ENCODE measurements at places on chromosomes 12 and 14. TPM values are rescaled to one million over a fixed set of nuclear protein-coding genes. Genes with fewer than 3 reads are reported as not detected.

GRCh38 chr12:60144395-60144794 is 548.6 kb downstream of the SLC16A7 start:
- no peak for DNase-seq

DNA sequence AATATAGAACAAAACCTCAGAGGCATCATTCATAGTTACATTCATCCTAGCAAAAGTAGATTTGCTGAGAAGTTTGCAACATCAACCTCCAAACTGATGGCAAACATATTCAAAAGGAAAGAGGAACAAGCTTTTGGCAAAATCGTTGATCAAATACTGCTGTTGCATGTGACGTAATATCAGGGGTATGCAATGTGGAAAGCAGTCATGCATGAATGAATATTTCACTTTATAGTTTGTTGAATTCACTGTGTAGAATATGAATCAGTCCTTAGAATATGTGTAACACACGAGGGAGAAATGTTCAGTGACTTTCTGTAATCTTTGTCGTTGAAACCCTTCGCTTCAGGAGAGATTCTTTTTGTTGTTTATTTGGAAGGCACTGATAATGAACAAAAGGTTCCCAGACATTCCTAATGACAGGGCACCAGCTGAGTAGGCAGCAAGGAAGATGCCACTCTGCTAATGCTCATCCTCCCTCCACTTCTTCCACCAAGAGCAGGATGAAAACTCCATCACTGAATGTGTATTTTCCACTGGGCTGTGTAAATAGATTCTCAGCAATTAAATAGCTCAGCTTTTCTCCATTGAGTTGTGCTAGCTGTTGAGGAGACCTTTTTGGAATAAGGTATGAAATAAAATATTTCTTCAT is 126.1 kb downstream of the PELI2 start:
- DNase-seq = peak; percentile 14

GRCh38 chr12:106296179-106296877 is 6.2 kb upstream of the TCP11L2 start:
- peak; percentile 76 for DNase-seq

- DNase-seq = peak; percentile 6
Measured at GRCh38 chr12:106671840-106672239, 89.0 kb downstream of the RFX4 start.

Gene RNFT2
- 2.4 TPM for total RNA-seq

DNA sequence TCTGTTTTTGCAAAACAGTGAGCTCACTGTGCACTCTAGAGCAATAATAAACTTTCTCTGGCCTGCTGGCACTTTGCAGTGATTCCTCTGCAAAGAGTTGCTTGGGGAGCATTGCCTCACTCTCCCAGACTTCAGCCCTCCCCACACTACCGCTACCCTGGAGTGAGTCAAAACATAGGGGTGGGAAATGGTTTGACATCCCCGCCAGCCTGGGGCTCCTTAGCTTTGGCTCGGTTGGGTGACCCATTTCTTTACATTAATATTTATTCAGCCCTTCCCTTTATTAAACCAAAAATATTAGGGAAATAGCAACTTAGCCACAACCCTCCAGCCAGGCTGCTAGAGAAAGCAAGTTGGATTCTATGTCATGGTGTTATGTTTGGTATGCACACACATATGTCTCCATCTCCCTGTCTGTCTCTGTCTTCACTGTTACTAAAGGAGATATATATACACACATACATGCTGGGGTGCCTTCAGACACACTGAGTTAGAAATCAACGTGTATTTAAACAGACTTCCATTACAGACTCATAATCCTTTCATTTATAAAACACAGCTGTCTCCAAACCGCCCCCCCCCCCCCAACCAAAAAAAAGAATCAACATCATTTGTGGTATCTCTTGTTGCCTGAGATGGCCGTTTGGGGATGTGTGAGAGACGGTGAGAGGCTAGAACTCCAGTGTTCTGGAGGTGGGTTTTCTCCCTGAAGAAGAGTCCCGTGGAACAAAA is 3.4 kb upstream of the IRF2BPL start:
- peak; percentile 93 for DNase-seq

DNA sequence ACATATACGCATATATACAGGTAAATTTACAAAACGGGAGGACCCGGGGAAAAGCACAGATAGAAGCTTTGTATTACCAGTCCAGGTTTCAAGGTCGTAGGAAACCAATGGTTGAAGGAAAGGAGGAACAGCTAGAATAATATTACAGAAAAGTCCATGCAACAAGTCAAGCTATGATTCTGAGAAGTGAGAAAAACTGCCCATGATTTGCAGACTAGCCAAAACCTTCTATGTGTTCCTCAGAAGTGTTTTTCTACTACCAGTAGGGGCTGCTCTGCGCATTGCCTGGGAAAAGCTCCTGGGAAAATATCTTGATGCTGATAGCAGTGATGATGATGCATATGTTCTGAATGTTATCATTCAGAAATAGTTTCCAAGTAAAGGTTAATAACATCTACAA is 2.2 kb downstream of the PDZRN4 start:
- peak; percentile 47 for DNase-seq

- DNase-seq = no peak
Measured at GRCh38 chr12:116719731-116720528, 17.9 kb downstream of the SPRING1 start.

Gene PCED1B
- 0.29 TPM for total RNA-seq

DNA sequence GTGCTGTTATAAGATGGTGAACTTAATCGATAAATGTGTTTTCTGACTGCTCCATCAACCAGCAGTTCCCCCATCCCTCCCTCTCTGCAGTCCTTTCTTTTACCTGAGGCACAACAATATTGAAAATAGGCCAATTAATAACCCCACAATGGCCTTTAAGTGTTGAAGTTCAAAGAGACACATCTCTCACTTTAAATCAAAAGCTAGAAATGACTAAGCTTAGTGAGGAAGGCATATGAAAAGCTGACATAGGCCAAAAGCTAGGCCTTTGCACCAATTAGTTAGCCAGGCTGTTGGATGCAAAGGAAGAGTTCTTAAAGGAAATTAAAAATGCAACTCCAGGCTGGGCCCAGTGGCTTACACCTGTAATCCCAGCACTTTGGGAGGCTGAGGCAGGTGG is 43.7 kb downstream of the SAV1 start:
- DNase-seq = no peak

DNA sequence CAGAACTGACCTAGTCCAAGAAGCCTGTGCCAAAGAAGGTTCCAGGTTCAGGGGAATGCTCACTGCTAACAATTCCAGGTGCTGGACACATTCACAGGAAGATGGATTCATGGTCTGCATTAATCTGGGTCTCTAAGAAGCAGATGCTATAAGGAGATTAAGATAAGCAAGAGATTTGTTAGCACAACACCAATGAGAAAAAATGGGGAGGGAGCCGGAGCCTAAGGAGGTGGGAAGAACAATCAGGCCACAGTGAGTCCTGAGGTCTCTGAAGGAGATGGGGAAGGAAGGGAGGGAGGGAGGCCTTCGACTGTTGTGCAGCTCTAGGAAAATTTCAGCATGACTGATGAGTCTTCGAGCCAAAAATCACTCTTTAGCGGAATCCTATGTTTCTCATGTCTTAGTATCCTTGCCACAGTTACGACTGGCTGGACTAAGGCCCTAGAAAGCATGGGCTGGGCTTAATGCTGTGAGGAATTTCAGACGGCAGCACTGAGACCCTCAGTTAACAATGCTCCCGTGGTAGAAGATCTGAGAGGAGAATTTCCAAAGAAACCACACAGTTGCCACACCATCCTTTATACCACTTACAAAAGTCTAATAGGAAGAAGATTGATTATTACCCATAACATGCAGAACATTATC is 31.5 kb upstream of the PTGDR start:
- peak; percentile 9 for DNase-seq

DNA sequence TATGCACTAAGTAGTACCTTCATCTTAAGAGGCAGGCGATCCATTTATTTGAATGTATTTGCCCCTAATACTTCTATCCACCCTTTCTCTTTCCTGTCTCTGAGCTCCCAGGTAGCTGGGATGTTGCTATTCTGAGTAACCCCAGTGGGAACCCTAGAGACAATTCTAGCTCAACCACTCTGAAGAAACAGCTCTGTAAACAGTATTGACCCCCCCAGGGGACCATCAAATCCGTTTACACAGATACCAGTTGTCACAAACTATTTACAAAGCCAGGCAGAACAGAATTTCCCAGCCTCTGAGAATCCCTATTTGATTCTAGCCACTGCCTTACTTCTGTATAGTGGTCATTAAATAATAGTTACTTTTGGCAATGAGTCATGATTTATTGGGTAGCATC is 64.9 kb downstream of the MIPOL1 start:
- no peak for DNase-seq

Gene DNAJC22
- 0.29 TPM for total RNA-seq

DNA sequence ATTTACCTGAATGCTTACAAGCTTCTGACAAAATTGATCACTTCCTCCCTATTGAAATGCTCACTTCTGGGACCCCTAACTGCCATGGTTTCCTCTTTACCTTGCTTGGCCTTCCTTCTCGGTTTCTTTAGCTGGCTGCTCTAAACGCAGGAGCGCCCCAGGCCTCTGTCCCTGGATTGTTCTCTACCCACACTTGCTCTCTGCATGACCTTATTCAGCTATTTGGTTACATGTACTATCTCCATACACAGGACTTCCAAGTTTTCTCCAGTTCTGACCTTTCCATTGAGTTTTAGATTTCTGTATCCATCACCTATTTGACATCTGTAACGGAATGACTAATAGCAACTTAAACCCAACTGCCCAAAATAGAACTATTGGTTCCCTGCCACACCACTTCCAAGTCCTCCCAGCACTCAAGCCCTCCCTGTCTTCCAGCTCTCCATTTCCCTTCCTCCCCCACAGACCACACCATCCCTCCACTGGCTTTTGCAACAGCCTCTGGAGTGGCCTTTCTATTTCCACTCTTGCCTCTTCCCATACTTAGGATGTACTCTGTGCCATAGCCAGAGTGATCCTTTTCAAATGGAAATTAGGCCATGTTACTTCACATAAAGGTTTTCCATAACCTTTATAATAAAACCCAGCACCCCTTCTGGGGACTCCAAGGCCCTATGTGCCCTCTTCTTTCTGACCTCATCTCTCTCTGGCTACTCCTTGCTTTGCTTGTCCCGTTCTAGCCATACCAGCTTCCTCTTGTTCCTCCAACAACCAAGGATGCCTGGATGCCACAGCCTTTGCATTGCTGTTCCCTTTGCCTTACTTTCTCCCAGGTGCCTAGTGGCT is 202.2 kb downstream of the AEBP2 start:
- DNase-seq = no peak

Gene CNTN1
- total RNA-seq = 0.29 TPM

- DNase-seq = no peak
Measured at GRCh38 chr12:52493172-52493571, at the start of gene KRT6A. KRT6A (minus strand) TSS chr12:52493257; CDS start chr12:52493188, 69 bp downstream.

DNA sequence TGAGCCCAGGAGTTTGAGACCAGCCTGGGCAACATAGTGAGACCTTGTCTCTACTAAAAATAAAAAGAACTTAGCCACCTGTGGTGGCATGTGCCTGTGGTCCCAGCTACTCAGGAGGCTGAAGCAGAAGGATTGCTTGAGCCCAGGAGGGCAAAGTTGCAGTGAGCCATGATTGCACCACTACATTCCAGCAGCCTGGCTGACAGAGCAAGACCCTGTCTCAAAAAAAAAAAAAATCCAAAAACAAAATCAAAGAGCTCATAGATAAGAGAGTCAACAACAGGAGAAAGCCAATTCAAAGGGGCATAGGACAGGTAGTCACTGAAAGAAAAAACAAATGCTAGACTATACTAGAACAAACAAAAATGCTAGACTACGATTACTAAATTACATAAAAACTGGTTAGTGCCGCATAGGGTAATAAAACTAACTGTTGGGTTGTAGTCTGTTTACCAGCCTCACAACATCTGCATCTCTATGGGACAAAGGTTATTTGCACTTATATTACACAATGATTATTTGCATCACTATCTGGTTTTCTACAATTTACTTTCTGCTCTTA is 16.6 kb upstream of the EEA1 start:
- no peak for DNase-seq

- DNase-seq = no peak
Measured at GRCh38 chr12:70252832-70253231, 9.6 kb downstream of the CNOT2 start.

- no peak for DNase-seq
Measured at GRCh38 chr14:57171363-57171762, 97.3 kb downstream of the EXOC5 start.

Gene LRTM2
- not detected for total RNA-seq

Gene PDE3A
- total RNA-seq = 14.8 TPM

Gene PRB2
- not detected for total RNA-seq

Data from osteoblast (primary cell).